Lung (tissue), 17 donors: ENCODE measurements at places on chromosomes 7 and 10. TPM values are rescaled to one million over a fixed set of nuclear protein-coding genes. Genes with fewer than 3 reads are reported as not detected.
A peak's percentile ranks its signal among the peaks of the same experiment; 100 is the strongest.

Gene EIF3B
- 82.5 TPM for polyA plus RNA-seq

GRCh38 chr10:126092366-126093215 lies 196.2 kb downstream of the FANK1 start:
- H3K27ac ChIP-seq = no peak overlapping the region
- H3K36me3 ChIP-seq = no peaks in the 10 kb centered on the region
- DNase-seq = no peak

DNA sequence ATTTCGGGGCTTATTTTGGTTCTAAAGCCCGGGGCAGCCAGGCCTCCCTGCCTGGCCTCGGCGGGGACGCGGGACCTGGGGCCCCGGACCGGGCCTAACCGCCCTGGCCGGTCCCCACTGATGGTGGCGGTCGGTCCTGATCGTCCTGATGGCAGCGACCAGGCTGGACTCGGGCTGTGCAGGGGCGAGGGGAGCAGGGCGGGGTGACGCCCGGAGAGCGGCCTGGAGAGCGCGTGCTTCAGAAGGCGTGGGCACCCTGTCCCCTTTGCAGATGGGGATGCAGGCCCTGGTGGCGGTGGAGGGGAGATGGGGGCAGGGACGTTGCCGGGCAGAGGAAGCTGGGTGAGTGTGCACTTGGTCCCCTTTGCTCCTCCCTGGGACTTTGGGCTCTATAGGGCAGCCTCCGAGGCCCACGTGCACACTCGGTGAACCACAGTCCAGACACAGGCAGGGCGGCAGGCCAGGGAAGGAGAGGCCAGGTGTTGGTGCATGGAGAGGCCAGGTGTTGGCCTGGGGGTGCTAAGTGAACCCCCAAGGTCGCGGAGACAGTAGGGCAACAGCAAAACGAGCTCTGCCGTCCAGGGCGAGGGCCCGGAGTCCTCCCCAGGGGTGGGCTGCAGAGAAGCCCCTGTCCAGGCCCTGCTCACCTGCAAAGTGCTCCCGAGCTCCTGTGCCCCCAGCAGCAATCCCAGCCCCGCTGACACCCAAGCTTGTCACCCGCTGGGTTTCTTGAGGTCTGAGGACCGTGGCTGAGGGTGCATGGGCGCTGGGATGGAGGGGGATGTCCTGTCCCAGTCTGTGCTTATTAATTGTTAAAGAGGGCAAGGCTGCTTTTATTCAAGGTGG lies 42.4 kb upstream of the FAM20C start:
- DNase-seq = peak; percentile 58
- no peaks in the 10 kb centered on the region for H3K36me3 ChIP-seq

GRCh38 chr10:7481368-7481765 lies 70.5 kb upstream of the SFMBT2 start:
- peak; percentile 78 for DNase-seq
- no peak overlapping the region for H3K27ac ChIP-seq
- no peaks in the 10 kb centered on the region for H3K27me3 ChIP-seq
- no peak overlapping the region for H3K4me3 ChIP-seq
- H3K4me1 ChIP-seq = peaks cover 12% of the 10 kb centered on the region

Gene SEMA3D
- polyA plus RNA-seq = 0.53 TPM

GRCh38 chr10:96413151-96413787 lies 54.5 kb upstream of the OPALIN start:
- no peaks in the 10 kb centered on the region for H3K27me3 ChIP-seq
- H3K27ac ChIP-seq = no peak overlapping the region
- no peak overlapping the region for H3K4me3 ChIP-seq
- no peak for DNase-seq
